ENCODE measurements at places on chromosomes 2 and 18.
A peak's percentile ranks its signal among the peaks of the same experiment; 100 is the strongest.

GRCh38 chr18:46392576-46392975 lies 264.4 kb downstream of the LOXHD1 start:
- DNase-seq: no peak

DNA sequence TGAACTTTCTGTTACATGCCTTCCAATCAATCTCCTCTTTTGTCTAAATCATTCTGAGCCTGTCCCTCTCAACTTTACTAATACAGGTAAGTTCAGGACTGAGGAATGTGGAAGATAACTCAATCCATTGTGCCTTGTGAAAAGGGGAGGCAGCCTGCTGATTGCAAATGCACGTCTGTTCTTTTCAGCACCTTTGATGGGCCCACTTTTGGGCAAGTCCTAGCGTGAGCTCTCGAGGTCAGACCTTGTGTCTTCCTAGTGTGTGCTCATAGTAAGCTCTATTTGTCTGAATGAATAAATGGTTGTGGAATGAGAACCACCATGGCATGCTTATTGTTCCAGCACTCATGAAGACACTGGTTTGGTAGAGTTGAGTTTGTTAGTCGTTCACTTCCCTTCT lies 50.4 kb upstream of the REL start:
- no peak for DNase-seq

GRCh38 chr2:204177251-204177976 lies 240.9 kb downstream of the ICOS start:
- DNase-seq: no peak

DNA sequence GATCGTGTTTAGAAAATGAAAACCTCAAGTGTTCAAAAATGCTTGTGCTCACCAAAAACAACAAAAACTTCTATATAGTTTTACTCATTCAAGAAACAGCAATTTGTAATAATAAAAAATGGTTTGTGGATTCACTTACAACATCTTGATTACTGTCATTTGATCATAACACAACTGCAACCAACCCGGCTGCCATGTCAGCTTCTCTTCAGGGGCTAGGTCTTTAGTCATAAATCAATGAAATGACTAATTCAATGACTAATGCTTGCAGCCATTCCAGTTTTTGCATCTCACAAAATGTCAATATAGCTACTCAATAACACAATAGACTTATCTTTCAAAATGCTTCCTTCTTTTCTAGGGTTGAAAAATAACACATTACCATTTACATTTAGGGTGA lies 128.0 kb downstream of the OLA1 start:
- DNase-seq: peak; percentile 10

DNA sequence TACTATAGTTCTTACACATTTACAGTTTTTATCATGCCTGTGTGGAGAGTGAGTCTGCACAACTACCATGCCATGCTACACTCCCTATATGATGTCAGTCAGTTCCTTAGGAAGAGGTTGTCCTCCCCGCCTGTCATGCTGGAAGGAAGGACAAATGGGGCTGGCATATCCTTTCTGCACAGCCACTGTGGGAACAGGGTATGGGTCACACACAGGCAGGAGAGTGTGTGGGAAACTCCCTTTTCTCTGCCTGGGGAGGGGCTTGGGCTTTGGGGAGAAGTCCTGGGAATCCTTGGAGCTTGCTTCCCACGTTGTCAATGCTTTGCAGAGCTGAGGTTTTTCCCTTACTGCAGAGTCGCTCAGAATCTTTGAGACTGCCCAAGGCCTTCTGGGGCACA lies 232.1 kb downstream of the PRKCE start:
- DNase-seq: no peak

GRCh38 chr2:134438371-134438770 lies 184.5 kb downstream of the MGAT5 start:
- no peak for DNase-seq

DNA sequence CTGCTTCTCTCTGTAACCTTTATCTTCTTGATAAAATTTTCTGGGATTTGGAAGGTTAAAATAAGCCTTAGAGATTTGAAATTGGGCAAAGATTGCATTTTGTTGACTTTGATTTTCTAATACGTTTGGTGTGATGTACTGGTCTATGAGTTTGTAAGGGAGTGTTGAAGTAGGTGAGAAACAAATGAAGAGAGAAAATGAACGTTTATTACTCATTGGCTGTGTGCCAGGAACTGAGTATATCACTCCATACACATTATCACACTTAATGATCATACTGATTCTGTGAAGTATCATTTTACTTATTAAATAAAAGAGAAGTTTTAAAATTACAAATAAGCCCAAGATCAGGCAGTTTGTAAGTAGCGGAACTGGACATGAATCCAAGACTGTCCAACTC lies 795.1 kb upstream of the ZEB2 start:
- DNase-seq: no peak

GRCh38 chr2:161208527-161209139 lies 48.4 kb downstream of the TANK start:
- no peak for DNase-seq

GRCh38 chr2:240936106-240936505 lies 30.0 kb downstream of the CROCC2 start:
- no peak for DNase-seq

DNA sequence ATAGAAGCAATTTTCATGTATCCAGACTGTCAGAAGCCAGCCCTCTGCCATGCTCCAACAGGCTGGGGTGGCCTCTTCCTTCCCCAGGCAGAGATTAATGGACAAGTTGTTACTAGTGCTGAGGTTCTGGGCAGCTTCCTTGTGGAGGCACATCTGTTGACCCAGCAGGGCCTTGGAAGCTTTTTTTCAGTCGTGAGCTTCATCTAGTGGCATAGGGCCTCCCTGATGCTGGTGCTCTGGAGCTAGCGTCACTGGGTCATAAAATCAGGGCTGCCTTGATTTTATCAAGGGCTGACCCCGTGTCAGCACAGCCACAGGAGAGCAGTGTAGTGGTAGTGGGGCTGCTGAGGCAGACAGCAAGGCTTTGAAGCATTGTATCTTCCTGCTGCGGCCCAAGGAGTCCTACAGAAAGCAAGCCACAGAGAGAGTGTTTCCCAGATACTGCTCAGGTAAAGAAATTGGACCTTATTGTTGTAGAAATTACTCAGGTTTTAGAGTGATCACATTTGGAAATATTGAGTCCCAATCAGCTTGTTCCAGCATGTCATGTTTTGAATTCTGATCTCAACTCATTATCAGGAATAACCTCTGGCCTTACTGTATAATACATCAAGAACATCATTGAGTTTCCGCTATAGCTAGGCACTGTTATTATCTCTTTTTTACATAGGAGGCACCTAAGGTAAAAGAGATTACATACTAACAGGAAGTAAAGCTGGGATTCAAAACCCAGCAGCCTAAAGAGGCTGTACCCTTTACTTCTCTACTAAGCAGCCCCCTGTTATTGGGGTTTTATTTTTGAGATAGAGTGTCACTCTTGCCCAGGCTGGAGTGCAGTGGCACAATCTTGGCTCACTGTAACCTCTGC lies 92.3 kb upstream of the ALPP start:
- peak; percentile 18 for DNase-seq
